GM18507 (cell line): ENCODE measurements at places on chromosomes 16 and 17.

- no peak for DNase-seq
These were observed 5.6 kb upstream of the MPHOSPH6 start for GRCh38 chr16:82175627-82176026.

GRCh38 chr16:69904495-69905170, 46.5 kb upstream of the CLEC18A start:
- no peak for DNase-seq

DNA sequence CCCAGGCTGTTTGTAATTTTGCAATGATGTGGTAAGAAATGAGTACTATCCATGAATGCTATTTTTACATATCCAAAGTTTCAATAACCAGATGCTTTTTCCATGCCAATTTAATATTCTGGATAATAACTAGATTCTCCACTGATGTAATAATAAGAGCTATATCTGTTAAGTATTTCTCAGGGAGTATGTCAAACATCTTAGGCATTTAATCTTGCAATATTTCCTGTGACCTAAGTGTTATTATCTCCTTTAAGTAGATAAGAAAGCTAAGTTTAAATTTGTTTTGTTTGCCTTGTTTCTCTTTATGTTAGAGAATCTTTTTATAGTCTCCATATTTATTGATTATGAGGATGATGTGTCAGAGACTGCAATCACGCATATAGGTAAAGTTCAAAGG, 32.3 kb upstream of the HS3ST3A1 start:
- no peak for DNase-seq

GRCh38 chr16:48613061-48613957, 3.3 kb upstream of the N4BP1 start:
- no peak for DNase-seq

DNA sequence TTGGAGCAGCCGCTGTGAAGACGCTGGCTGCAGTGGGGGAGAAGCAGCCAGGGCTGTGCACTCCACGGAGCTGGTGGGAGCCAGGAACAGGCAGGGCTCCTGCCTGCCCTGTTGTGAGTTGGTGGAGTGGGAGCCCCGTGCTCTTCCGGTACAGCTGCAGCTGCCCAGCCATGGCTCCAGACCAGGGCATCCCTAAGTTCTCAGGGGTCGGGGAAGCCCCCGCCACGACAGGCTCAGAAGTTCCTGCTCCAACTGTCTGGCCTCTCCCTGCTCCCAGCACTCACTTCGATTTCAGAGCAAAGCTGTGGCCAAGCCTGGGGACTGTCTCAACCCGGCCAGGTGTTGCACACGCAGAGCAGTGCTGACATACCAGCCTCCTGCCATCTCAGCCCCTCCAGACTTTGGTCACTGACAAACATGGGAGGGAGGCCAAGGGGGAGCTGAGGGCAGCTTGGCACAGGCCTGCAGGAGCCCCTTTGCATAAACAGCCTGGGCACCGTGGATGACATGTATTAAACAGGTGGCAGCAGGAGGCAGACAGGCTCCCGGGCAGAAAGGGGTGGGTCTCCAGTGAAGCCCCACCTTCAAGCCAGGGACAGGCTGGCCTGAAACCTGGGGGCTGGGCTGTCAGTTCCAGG, 13.9 kb upstream of the KDM8 start:
- no peak for DNase-seq

DNA sequence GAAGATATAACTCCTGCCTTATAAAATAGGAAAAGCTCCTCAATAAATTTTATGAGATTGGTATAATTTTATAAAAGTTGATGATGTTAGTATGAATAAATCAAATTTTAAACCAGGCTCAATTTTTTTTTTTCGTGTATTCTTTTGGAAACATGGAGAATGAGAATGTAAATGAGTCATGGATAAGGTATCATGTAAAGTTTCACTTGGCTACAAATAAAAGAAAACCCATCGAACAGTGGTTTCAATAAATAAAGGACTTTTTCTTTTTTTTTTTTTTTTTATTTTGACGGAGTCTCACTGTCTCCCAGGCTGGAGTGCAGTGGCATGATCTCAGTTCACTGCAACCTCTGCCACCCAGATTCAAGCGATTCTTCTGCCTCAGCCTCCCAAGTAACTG, 67.3 kb downstream of the PHKB start:
- no peak for DNase-seq

GRCh38 chr17:64441772-64442540, 7.0 kb upstream of the MILR1 start:
- DNase-seq = no peak

- no peak for DNase-seq
These were observed 19.9 kb upstream of the UBE2G1 start for GRCh38 chr17:4386406-4386805.

DNA sequence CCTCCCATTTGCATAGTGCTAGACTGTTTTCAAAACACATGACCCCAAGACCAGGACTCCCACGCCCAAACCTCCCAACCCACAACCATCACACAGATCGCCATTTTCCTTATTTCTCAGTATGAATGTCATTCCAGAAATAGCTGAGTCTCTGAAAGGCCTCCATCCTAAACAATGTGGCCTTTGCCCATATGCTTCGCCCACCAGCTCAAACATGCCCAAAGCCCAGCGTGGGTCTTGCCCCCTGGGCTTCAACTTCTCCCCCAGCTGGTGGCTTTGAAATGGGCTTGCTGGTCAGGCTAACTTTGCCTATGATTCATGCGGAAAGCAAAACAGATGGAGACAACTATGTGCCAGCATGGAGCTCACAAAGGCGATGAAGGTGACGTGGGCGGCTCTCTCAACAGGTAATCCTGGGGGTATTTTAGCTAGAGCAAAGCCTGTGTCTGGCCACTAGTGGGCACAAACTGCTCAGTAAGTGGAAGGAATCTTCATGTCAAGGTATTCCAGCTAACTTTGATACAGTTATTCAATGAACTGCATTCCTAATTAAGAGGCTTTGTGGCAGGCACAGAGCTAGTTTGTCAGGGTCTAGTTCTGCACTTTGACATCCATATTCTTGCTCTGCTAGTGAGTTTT, 17.1 kb downstream of the PMP22 start:
- no peak for DNase-seq

DNA sequence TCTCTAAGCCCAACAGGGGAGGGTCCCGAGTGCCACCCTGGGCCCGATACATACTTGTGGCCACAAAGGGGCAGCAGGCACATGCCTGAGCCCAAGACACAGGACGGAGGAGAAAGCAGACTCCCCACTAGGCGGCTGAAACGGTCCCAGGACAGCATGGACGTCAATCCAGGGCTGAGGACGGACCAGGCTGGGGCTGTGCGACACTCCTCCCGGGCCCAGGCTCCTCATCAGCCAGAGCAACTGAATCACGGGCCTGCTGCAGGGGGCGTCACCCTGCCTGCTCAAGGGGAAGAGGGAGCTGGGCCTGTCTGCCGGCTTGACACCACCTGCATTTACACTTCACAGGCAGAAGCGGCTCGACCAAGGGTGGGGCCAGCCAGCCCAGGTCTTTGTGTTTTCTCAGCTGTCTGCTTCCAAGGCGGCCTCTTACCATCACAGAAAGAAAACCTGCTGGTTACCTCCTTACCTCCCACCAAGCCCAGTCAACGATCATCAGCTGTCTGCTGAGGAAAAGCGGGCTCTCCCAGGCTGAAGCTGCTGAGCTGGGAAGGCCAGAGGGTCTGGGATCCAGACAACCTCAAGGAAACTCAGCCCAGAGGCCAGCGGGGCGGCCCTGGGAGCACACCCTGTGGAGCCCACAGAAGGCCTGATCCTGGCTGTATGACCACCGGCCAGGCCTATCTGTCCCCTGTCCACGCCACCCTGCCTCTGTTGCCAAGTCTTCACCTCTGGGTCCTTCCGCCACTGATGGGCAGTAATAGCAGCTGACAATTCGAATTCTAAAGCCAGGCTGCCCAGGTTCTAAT, 26.4 kb downstream of the KIFC3 start:
- no peak for DNase-seq

GRCh38 chr16:58266336-58266735, 28.5 kb downstream of the PRSS54 start:
- no peak for DNase-seq

- no peak for DNase-seq
These were observed 23.6 kb downstream of the ALOX15B start for GRCh38 chr17:8062435-8062806.

GRCh38 chr17:36529121-36529520, 5.5 kb downstream of the MYO19 start:
- no peak for DNase-seq

DNA sequence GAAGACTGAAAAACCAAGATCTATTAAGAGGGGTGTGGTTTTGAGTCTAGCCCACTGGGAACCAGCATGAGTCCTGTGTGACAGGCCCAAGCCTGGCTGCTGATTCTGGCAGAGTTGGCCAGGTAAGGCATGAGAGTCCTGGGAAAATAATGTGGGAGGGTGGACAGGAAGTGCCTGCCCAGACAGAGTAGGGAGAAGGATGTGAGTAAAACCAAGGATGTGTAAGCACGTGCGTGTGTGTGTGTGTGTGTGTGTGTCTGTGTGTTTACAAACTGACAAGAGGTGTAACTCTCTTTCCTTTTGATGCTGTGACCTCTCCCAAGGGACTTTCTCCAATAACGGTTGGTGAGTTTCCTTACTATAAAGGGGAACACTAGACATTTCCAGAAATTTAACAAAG, 15.6 kb upstream of the TEX2 start:
- no peak for DNase-seq

DNA sequence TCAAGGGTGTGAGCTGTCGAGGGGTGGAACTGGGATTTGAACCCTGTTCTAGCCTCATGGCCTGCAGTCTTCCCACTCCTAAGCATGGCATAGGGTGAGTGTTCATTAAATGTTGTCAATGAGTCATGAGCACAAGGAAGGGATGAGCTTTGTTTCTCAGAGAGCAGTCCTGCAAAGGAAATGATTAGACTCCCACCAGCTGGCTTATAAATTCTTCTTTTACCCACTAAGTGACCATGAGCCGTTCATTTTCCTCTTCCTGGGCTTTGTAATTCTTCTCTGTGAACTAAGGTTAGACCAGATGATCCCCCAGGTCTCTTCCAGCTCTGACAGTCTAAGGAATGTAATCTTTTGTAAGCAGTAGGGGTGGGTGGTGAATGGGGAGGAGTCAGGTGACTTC, 47.9 kb upstream of the HNF1B start:
- no peak for DNase-seq

GRCh38 chr17:38867179-38867967, 2.5 kb upstream of the LASP1 start:
- no peak for DNase-seq

DNA sequence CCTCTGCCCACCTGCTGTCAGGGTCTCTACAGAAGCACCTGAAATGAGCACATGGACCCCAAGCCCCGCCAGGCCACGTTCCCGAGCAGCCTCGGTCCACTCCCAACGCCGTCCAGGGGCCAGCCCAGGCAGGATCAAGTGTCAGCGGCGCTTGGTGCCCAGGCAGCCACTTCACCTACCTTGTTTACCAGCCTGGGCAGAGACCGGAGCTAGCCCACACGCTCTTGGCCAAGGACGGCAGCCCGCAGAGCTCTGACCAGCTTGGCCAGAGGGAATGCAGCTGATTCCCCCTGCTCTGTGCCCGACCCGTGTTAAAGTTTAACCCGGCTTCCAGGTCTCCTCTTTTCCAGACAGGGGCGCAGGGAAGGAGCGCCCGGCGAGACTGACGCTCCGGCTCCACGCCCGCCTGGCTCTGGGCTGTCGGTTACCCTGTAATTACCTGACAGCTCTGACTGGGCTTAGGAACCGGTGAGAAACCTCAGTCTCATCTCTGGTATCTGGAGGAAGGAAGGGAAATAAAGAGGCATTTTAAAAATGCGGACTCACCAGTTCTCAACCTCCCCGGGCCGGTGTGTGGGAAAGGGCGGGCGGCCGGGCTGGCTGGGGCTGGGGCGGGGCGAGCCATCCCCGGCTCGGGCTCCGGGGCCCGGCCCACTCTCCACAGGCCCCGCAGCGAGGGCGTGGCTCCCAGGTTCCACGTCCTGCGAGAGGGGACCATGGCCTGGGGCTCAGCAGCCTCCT, 4.6 kb downstream of the KIFC3 start:
- no peak for DNase-seq
